ENCODE measurements at places on chromosomes 4 and X. TPM values are rescaled to one million over a fixed set of nuclear protein-coding genes. Genes with fewer than 3 reads are reported as not detected.

GRCh38 chr4:60847614-60848013 is 352.5 kb upstream of the ADGRL3 start:
- no peak for DNase-seq

- DNase-seq = no peak
Measured at GRCh38 chr4:185115827-185116232, 27.2 kb upstream of the SLC25A4 start.

DNA sequence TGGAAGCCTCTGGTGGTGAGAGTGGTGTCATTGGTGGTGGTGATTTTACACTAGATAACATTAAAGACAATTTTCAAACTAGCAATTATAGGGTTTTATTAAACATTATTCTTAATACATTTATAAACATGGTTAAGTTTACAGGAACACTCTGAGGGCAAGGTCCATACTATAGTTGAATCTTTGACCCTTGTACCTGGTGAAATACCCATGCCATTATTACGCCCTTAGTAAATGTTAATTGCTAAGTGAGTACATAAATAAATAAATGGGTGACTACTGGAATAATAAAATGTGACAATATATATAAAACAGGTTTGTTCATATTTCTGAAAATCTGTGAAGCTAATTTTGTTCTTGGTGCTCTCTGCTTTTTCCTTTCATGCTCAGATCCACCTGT is 13.6 kb upstream of the CLNK start:
- DNase-seq = no peak

DNA sequence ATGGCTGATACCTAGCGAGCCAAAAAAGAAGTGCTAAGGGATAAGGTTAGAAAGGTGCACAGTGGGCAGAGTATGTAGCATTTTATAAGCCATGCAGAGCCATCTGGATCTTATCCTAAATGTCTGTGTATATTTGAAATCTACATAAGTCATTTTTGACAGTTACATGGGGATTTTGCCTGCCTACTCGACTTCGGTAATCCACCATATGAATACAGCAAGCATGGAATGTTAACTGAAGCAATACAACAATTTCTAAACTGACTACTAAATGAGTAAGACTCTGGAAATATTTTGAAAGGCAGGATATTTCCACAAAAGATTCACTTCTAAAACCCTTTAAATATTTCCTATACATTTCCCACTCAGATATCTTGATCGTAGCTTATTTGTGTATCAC is 122.5 kb downstream of the KCNIP4 start:
- no peak for DNase-seq

DNA sequence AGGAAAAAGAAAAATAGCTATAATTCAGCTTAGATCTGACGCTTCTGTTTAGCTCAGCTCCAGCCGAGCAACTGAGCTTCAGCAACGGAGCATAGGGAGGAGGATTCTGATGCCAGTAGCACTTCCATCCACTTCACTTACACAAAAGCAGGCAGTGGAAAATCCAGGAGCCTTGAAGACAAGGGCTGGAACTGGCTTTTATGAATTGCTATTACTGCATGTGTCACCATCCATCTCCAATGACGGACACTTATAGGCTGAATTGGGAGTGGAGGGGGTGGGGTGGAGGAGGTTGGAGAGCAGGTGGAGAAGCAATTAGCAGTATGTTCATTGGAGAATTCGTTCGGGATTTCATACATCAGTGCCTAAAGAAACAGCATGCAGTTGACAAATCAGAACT is 15.6 kb downstream of the ENOX2 start:
- DNase-seq = no peak

Gene PNMA5
- total RNA-seq = 0.15 TPM

Gene PTPN13
- 0.37 TPM for total RNA-seq

Gene TCEAL2
- not detected for total RNA-seq

Gene SEC24B
- 22.0 TPM for total RNA-seq
